ENCODE measurements at places on chromosomes 1 and 21. TPM values are rescaled to one million over a fixed set of nuclear protein-coding genes. Genes with fewer than 3 reads are reported as not detected.

- H3K27ac ChIP-seq = no peak overlapping the region
- DNase-seq = no peak
- peaks cover 40% of the 10 kb centered on the region for H3K27me3 ChIP-seq
- no peaks in the 10 kb centered on the region for H3K36me3 ChIP-seq
- no peaks in the 10 kb centered on the region for H3K4me1 ChIP-seq
These were observed 81.5 kb upstream of the LRIF1 start for GRCh38 chr1:111045033-111045722.

Gene CLCNKB
- not detected for total RNA-seq

GRCh38 chr21:35664683-35665082, 395.6 kb downstream of the SETD4 start:
- H3K27ac ChIP-seq = no peak overlapping the region
- no peaks in the 10 kb centered on the region for H3K4me1 ChIP-seq
- H3K36me3 ChIP-seq = no peaks in the 10 kb centered on the region
- H3K4me3 ChIP-seq = no peak overlapping the region

GRCh38 chr21:46029186-46029924, 47.8 kb downstream of the COL6A1 start:
- H3K4me3 ChIP-seq = no peak overlapping the region
- H3K4me1 ChIP-seq = no peaks in the 10 kb centered on the region
- DNase-seq = no peak
- no peaks in the 10 kb centered on the region for H3K36me3 ChIP-seq
- no peak overlapping the region for H3K27ac ChIP-seq

Gene CACNA1S
- total RNA-seq = not detected

DNA sequence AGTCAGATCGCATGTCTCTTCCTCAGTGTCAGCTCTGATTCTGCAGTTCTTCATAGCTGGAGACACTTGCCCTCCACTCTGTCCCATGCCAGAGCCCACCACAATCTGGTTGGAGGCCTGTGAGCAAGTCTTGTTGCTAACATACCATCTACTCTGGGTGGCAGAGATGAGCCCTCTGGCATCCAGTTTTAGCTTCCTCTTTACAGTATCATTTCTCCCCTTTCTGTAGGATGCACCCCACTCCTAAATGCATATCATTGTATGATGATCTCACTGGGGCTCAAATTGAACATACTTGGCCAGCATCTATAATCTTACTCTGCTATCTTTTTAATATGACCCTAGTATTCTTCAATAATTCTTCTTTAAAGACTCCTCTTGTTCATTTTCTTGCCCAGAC, 16.9 kb downstream of the PCNX2 start:
- H3K36me3 ChIP-seq = peaks cover 16% of the 10 kb centered on the region
- no peak overlapping the region for H3K4me3 ChIP-seq
- H3K27me3 ChIP-seq = no peaks in the 10 kb centered on the region
- peaks cover 49% of the 10 kb centered on the region for H3K4me1 ChIP-seq
- no peak for DNase-seq
